ENCODE measurements at places on chromosomes 2 and 18. TPM values are rescaled to one million over a fixed set of nuclear protein-coding genes. Genes with fewer than 3 reads are reported as not detected.

Gene IFT172
- 8.3 TPM for total RNA-seq

Gene SESTD1
- total RNA-seq = 23.4 TPM

Gene C1QL2
- total RNA-seq = 0.09 TPM

Gene PIGN
- total RNA-seq = 8.8 TPM

Gene KCNF1
- total RNA-seq = 24.5 TPM

Gene SERPINB11
- not detected for total RNA-seq

Gene CHRND
- not detected for total RNA-seq

Gene NCOA1
- 9.9 TPM for total RNA-seq

Gene MAPK4
- 0.16 TPM for total RNA-seq
